ENCODE measurements at places on chromosomes 1 and 21.

GRCh38 chr1:163163881-163164582 lies 38.7 kb downstream of the RGS5 start:
- DNase-seq, result no peak

- no peak for DNase-seq
Observed at GRCh38 chr21:45910548-45911221, 70.9 kb upstream of the COL6A1 start.

DNA sequence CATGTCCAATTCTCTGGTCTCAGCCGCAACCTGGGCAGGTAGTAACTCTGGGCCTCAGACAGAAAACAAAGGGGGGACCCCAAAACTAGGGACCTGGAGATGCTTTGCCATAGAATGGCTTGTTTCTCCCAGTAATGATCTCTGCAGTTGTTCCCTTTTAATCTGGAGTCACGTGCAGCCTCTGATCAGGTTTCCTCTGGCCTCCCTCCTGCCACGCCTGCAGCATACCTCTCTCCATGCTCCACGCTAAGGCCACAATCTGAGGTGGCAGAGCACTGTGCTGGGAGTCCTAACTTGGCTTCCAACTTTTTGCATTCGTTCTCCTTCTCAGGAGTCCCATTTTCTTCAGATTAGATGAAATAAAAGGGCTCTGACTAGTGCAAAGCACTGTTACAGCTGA lies 1.9 kb downstream of the PABPC4 start:
- no peak for DNase-seq

DNA sequence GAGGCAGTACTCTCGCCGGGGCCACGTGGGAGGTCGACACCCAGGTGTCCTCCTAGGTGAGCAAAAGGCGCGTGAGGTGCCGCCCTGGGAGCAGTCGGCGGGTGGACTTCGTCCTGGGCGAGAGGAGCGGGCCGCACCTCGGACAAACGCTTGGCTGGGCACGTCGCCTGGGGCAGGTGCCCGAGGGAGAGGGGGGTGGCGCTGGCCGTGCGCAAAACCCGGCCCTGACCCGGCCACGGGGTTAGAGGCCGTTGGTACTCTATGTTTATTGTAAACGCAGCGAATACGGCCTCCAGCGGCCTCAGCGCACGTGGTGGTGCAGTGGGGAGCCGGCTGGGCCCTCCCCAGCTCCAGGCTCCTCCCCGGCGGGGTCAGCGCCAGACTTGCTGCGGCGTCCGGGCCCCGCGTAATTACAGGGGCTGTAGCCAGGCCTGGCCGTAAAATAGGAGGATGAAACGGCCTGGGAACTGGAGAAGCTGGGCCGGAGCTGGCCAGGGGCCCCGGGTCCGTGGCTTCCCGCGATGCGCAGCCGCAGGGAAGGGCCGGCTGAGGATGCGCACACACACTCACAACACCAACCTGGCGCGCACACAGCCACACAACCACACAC lies 1.6 kb upstream of the EFNA1 start:
- no peak for DNase-seq

DNA sequence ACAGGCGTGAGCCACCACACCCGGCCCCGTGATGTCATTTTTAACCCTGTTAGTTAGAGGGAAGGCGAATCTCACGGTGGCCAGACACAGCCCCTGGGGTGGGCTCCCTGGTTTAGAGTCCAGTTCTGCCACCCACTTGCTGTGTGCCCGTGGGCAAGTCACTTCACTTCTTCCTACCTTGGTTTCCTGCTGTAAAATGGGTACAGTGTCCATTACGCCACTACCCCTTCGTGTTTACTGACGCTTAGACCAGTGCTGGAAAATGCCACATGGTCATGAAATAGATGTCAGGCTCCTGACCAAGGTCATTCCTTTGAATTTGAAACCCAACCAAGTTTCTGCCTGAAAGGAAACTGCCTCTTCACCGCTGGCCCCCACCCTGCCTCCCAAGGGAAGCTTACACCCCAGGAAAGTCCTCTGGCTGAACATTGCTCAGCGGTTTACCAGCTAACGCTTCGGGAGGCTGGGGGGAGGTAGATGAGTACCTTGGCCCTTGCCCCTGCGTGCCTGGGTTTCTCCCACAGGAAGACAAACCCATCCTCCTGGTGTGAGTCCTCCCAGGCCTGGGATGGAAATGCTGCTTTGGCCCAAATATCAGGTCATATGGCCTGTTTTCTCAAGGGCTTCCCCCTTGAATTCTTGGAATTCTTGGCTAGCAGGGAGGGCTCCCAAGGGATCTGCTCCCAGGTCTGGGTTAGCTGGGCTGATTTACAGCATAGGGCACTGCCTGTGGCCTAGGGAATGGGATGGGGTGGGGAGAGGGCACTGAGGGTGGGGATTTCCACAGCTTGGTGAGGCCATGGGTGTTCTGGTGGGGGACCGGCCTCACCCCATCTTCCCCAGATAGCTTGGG lies 7.6 kb upstream of the AADACL4 start:
- no peak for DNase-seq

DNA sequence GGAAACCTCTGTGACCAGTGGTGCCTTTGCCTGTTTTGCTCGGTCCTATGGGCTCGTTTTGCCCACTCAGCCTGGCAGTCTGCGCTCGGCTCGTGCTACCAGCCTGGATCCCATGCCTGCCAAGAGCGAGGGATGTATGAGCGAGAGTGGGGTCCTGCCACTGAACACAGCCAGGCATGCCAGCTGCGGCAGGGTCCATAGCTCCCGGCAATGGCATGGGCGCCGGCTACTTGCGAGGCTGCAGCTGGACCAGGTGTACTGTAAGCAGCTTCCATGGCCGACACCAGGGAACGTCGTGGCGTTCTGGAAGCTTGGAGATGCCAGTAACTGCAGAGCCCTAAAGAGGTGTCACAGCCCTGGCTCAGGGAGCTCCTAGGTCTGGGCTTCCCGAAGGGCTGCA lies 22.4 kb upstream of the TGFB2 start:
- DNase-seq, result no peak

GRCh38 chr1:66275083-66275482 lies 258.9 kb upstream of the SGIP1 start:
- DNase-seq, result no peak

GRCh38 chr1:216553040-216553439 lies 129.8 kb upstream of the USH2A start:
- DNase-seq, result no peak

GRCh38 chr1:183546427-183546826 lies 43.8 kb downstream of the NCF2 start:
- DNase-seq, result no peak

DNA sequence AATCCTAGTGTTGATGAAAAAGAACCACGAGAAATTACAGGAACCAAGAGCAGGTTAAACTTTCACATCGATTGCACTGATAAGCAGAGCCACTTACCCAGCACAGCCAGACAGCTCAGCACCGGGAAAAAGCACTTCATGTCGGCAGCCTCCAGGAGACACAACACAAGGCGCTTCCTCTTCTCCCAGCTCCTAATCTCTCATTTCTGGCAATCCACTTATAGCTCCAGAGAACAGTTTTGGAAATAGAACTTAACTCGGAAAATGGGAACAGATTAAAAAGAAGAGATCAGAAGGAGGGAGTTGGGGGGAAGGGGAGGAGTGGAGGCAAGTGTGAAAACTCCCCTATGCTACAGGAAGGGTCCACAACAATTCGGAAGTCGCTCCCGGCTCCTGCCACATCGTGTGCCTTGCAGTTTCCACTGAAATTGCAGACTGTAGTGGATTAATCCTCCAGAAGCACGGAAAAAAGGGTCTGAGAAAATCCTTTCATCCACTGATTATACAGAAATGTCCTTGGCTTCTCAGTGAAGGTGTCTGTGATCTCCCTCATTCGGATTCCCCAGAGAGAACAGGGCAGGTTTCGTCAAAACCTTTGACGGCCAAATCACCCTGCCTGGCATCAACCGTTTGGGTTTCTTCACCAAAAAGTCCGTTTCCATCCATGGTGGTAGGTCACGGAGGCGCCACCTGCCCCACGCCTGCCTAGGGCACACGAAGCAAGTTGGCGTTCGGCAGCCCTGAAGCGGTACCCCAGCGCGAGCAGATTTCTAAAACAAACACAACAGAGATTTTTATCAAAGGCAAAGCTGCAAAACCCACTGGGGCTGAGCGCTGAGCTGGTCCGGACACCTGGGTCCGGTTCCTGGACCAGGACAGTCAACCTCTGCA lies 1.1 kb downstream of the IGSF3 start:
- DNase-seq, result no peak

GRCh38 chr1:47895279-47896125 lies 101.7 kb downstream of the TRABD2B start:
- no peak for DNase-seq

DNA sequence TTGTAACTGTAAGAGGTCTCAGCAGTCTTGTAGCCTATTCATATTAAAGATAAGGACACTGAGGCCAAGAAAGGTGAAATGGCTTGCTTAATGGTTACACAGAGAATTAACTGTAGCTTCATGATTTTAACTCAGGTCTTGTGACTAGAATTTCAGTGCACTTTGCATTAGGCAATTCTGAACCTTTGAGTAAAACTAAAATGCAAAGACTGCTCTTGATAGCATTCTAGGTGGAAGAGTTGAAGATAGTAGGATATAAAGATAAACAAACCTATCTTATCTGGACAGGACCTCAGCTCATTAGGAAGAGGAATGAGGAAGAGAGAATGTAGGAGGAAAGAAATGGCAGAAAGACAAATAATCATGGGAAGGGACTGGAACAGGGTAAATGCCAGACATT lies 68.6 kb upstream of the RGL1 start:
- DNase-seq, result no peak

- DNase-seq, result no peak
Observed at GRCh38 chr1:48025076-48025475, 27.9 kb upstream of the TRABD2B start.

DNA sequence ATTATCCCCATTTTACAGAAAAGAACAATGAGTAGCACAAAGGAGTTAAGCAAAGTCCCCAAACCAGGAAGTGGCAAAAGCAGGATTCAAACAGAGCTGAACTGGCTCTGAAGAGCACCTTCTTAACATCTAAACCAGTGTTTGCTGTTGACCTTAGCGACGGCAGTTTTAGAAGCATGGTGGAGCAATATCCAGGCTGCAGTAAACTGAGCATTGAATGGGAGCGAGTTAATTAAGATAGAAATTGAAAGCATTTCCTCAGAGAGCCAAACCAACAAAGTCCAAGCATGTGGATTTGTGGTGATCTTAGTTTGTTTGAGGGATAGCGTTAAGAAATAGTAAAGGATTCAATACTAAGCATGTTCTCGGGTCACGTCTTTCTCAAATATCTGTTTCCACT lies 13.4 kb upstream of the ZNF281 start:
- DNase-seq, result no peak

DNA sequence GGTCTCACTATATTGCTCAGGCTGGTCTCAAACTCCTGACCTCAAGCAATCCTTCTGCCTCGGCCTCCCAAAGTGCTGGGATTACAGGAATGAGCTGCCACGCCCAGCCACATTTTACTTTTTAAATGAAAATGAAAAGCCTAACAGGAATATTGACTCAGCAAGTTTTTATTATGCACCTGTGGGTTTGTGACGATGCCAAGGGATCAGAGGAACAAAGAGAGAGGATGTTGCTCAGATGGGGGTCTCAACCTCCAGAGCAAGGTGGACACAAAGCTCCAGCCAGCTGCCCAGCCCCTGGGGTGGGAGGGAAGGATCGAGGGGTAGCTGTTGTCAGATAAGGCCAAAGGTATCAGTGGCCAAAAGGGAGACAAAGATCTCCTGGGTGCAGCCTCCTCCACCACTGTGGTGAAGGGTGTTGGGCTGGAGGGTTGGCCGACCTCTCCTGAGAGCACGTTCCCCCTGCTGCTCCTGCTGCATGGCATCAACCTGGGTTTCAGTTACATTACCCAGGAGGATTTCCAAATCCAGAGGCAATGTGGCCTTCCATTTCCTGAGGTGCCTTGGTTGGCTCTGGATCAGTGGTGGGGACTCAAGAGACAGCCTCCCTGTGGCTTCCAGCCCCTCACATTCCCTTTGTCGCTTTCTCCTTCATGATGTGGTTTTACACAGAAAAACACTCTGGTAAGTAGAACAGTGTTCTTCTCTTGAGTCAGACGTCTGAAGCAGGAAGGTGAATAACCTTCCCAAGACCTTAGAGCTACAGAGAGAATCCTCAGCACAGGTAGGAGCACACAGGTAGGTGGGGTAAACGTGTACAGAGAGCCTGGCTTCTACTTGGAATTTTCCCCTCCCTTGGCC lies 34.2 kb downstream of the ZNF496 start:
- DNase-seq, result no peak

DNA sequence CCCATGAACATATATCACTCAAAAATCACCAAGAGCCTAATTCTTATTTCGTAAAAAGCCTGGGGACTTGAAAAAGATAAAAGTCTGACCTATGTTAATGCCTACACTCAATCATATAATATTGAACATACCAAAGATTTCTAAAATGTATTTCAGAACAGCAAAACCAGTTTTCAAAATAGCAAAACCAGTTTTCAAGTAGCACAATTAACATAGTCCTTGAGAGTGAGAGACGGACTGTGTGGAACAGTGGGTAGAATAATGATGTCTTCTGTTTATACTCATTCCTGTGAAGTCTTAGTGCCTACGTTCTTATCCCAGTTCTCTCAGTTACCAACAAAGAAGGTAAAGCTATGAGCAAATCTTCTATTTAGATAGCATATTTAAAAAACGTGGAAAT lies 22.3 kb upstream of the RGS2 start:
- DNase-seq, result no peak

- DNase-seq, result no peak
Observed at GRCh38 chr21:42532466-42533181, 19.0 kb downstream of the SLC37A1 start.

- peak; percentile 7 for DNase-seq
Observed at GRCh38 chr1:67626090-67626860, 58.7 kb upstream of the GADD45A start.

- no peak for DNase-seq
Observed at GRCh38 chr1:168706391-168706992, 22.5 kb downstream of the DPT start.

DNA sequence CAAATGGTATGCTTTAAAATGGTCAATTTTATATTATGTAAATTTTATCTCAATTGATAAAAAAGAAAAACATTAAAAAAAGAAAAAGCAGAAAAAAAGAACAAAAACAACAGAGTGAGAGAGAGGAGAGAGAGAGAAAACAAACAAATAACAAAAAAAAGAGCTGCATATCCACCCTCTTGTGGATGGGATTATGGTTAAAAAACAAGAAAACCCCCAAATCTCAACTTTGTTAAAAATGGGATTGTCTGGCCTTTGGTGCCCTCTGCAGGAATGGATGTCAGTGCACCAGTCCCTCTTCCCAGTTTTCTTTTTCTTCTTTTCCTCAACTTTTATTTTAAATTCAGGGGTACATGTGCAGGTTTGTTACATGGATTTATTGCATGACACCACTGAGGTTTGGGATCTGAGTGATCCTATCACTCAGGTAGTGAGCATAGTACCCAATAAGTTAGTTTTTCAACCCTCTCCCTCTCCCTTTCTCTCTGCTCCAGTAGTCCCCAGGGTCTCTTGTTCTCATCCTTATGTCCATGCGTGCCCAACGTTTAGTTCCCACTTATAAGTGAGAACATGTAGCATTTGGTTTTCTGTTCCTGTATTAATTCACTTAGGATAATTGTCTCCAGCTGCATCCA lies 28.1 kb downstream of the RNF187 start:
- DNase-seq, result peak; percentile 22

DNA sequence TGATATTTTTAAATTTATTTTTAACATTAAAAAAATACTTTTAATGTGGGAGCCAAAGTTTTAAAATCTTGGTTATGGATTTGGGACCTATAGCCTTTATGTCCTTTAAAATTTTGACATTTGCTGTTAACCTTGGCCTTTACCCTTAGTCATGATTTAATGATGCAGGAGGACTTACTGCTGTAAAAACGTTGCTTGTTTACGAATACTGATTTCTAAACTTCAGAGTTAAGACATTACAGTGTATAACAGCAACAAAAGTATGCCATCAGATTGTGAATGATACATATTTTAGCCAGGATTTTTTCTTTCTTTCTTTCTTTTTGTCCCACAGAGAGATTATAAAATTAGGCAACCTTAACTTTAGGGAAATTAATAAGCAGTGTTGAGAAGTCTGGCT lies 8.9 kb downstream of the RBM15 start:
- DNase-seq, result no peak
